ENCODE measurements at places on chromosomes 7 and 10.

DNA sequence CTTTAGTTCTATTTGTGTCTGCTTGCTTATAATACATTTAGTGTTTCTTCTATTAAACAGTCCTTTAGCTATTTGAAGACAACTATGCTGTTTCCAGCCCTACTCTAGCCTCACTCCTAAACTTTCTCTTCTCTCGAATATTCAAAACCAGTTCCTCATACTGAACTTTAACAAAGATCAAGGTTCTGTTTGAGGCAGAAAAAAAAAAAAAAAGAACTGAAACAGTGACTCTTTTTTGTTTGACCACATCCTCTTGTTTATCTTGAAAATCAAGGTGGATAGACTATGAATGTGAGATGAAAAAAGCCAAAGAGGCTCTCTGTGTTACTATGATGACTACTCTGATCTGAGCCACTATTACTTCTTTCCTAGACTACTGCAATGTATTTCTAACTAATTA, 154.3 kb downstream of the ZNF365 start:
- DNase-seq, result no peak

GRCh38 chr10:43437141-43437870, 395 bp downstream of the ZNF487 start:
- DNase-seq, result no peak

DNA sequence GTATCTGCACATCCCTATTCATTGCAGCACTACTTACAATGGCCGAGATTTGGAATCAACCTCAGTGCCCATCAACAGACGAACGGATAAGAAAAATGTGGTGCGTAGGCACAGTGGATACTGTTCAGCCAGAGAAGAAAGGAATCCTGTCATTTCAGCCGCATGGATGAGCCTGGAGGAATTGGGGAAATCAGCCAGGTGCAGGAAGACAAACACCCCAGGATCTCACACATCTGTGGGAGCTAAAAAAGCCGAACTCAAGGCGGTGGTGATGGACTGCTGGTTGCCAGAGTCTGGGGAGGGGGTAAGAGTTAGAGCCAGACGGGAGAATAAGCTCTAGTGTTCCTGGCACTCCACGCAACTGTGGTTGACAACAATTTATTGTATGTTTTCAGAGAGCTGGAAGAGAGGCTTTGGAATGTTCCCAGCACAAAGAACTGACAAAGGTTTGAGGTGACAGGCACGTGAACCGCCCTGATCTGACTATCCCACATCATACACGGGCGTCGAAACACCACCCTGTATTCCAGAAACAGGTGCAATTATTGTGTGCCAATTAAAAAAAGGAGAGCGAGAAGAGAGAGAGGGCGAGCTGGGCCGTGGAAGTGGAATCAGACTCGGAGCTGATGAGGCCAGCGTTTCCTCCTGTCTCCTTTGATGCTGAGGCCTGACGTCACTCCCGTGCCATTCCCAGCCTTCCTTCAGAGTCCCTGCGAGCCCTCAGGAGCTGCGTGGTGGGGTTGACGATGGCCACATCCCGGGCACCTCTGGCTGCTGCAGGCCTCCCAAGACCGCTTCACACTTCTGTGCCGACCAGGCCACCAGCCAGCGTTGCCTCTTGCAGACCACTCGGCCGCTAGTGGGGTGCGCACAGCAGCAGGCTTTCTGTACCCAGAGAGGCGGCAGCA, 189.5 kb downstream of the DNAJB6 start:
- no peak for DNase-seq

- no peak for DNase-seq
Measured at GRCh38 chr7:29217113-29217512, 22.5 kb downstream of the CHN2 start.

DNA sequence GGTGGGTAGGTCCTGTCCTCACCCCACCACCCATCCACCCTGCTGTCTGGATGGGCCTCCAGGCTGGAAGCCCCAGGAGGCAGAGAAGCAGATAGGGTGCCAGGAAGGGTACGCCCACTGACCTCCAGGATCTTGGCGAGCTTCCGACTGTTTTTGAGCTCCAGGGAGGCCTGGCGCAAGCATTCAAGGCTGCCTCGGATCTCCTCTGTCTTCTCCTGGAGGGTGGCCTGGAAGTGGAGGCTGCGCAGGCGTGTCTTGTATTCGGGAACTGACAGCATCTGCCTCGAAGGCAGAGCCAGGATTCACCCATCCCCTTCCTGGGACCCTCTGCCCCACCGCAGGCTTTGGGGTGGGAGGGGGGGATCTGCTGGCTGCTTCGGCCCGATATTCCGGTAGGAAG, 48.4 kb downstream of the GRID2IP start:
- no peak for DNase-seq

GRCh38 chr7:157377436-157378124, 40.8 kb downstream of the DNAJB6 start:
- no peak for DNase-seq

DNA sequence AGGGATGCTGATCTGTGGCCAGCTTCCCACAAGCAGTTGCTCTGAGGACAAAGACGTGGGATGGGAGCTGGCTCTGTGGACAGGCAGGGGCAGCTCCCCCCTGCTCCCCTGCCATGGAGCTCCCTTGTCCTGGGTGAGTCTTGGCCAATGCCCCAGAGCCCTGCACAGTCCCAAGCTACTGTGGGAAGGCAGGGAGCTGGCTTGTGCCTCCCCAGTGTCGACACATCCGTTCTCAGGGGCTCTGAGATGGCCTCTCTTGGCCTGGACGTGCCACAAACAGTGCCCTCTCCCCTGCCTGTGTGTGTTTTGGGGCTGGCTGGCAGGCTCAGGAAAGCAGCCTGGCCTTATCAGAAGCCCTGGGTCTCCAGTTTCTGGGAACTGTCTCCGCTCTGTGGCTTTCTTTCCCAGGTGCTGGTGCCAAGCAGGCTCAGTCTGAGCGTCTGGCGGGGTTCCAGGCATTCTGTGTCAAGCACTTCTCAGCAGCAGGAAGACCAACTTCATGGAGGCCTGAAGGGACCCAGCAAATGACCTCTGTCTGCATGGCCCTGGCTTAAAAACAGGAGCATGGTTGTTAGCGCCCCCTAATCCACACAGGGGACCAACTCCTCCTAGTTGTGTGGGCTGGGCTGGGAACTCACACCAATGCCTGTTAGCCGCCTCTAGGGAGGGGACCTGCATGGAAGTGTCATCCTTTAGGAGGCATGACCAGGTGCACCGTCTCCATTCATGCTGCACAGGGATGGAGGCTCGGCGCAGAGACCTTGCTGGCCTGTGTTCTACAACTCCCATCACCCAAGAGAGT, 375.2 kb downstream of the RPS24 start:
- DNase-seq, result no peak

Data from AML-193 (cell line).